ENCODE measurements at places on chromosomes 3 and 15. TPM values are rescaled to one million over a fixed set of nuclear protein-coding genes. Genes with fewer than 3 reads are reported as not detected.

Gene SLC51B
- 2.9 TPM for total RNA-seq

Gene ACTC1
- total RNA-seq = 25.0 TPM

Gene SLC12A1
- total RNA-seq = 201 TPM

Gene SLC9C1
- total RNA-seq = 1.2 TPM

Gene PLA2G4B
- 8.3 TPM for total RNA-seq

Gene ADAMTS17
- 2.2 TPM for total RNA-seq

DNA sequence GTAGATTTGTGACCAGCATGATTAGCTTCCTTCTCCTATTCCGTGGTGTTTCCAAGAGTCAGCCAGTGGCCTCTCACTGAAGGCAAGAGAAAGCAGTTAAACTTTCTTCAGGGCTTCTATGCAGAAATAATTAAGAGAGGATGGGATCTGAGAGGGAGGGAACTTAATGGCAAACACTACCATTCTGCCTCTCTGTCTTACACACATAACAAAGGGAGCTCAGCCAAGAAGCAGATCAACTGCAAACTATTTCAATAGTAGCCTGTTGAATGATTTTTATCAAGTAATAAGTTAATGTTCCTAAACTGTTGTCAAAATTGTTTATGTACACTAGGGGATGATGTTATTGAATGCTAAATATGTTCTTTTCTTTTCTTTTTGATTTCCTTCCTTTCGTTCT is 11.8 kb downstream of the OXSR1 start:
- DNase-seq = no peak
- H3K4me3 ChIP-seq = no peak overlapping the region
- H3K27me3 ChIP-seq = no peaks in the 10 kb centered on the region
- H3K36me3 ChIP-seq = no peaks in the 10 kb centered on the region

- H3K27me3 ChIP-seq = no peaks in the 10 kb centered on the region
- no peak overlapping the region for H3K27ac ChIP-seq
- DNase-seq = no peak
- H3K36me3 ChIP-seq = no peaks in the 10 kb centered on the region
- H3K4me3 ChIP-seq = no peak overlapping the region
- no peaks in the 10 kb centered on the region for H3K4me1 ChIP-seq
Measured at GRCh38 chr3:115697263-115698053, 74.1 kb downstream of the GAP43 start.

GRCh38 chr3:38614091-38614490 is 35.4 kb downstream of the SCN5A start:
- H3K27ac ChIP-seq = no peak overlapping the region
- H3K27me3 ChIP-seq = no peaks in the 10 kb centered on the region
- H3K4me1 ChIP-seq = no peaks in the 10 kb centered on the region
- no peaks in the 10 kb centered on the region for H3K36me3 ChIP-seq

- H3K27ac ChIP-seq = no peak overlapping the region
- DNase-seq = no peak
- no peaks in the 10 kb centered on the region for H3K36me3 ChIP-seq
- H3K27me3 ChIP-seq = no peaks in the 10 kb centered on the region
Measured at GRCh38 chr3:135412475-135412874, 553.1 kb upstream of the PPP2R3A start.

DNA sequence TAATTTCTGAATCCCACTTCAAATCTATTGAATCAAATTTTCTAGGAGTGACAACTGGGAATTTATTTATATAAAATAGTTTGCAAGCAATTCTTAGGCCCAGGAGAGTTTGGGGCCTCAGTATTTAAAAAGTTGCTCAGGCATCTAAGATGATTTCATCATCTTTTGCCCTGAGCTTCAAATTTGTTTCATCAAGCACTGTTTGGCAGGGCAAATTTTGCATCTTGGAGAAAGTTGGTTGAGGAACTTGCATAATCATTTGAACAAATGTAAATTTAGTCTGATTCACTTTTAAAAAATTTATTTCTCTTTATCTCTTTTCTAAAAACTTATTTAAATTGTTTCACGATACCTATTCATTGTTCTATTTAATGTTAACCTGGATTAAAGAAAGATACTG is 702.8 kb downstream of the SI start:
- no peaks in the 10 kb centered on the region for H3K27me3 ChIP-seq
- H3K27ac ChIP-seq = no peak overlapping the region
- H3K4me3 ChIP-seq = no peak overlapping the region
- no peak for DNase-seq

DNA sequence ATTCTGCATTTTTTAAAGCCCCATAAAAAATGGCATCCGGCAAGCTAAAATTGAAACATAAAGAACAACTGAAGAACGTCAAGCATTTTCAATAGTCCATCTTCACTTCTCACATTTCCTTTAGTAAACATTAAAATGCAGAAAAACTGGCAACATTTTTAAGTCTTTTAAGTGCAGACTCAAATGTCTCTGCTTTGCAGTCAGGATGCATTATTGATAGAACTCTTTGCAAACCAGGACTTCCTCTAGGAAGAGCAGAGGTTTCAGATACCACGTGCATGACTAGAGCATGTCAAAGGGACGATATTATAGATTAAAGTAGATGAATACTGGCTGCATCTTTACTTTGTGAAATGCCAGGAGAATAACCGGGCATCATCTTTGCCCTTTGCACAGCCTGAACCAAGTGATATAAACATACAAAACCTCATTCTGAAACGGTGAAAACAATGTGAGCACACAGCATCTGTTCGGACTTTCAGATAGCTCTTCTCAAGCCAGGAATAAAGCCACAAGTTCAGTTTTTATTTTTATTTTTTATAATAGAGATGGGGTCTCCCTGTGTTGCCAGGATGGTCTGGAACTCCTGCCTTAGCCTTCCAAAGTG is 65.1 kb downstream of the LDHAL6B start:
- no peaks in the 10 kb centered on the region for H3K36me3 ChIP-seq
- H3K4me1 ChIP-seq = no peaks in the 10 kb centered on the region
- H3K4me3 ChIP-seq = no peak overlapping the region

GRCh38 chr15:39706206-39706605 is 76.4 kb downstream of the FSIP1 start:
- no peaks in the 10 kb centered on the region for H3K36me3 ChIP-seq
- no peak for DNase-seq
- H3K27me3 ChIP-seq = no peaks in the 10 kb centered on the region
- no peaks in the 10 kb centered on the region for H3K4me1 ChIP-seq
- H3K4me3 ChIP-seq = no peak overlapping the region

- H3K4me1 ChIP-seq = no peaks in the 10 kb centered on the region
- H3K27ac ChIP-seq = no peak overlapping the region
- no peaks in the 10 kb centered on the region for H3K27me3 ChIP-seq
- no peak for DNase-seq
- H3K36me3 ChIP-seq = no peaks in the 10 kb centered on the region
- H3K4me3 ChIP-seq = no peak overlapping the region
Measured at GRCh38 chr15:55132672-55133071, 64.1 kb downstream of the RSL24D1 start.

DNA sequence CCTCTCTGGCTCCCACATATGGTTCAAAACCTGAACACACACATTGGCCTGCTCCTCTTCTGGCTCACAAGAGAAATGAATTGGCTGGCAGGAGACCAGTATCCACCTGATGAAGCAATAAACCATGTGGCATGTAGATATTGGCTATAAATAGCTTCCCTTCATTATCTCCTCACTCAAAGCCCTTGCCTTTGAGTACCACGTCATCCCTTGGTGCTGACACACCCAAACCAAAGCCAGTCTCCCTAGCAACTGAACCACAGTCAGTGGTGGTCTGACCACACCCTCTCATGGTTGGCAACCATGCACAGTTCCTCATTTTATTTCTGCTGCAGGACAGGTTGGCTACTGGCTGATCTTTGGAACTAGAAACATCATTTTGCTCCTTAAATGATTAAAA is 98.8 kb downstream of the ZNF621 start:
- no peak for DNase-seq
- no peaks in the 10 kb centered on the region for H3K27me3 ChIP-seq
- H3K4me3 ChIP-seq = no peak overlapping the region
- no peaks in the 10 kb centered on the region for H3K4me1 ChIP-seq
- no peak overlapping the region for H3K27ac ChIP-seq
- no peaks in the 10 kb centered on the region for H3K36me3 ChIP-seq

GRCh38 chr3:109373933-109374332 is 36.6 kb upstream of the DPPA4 start:
- no peak for DNase-seq
- H3K27me3 ChIP-seq = no peaks in the 10 kb centered on the region
- H3K36me3 ChIP-seq = no peaks in the 10 kb centered on the region
- H3K27ac ChIP-seq = no peak overlapping the region
- H3K4me3 ChIP-seq = no peak overlapping the region
- H3K4me1 ChIP-seq = no peaks in the 10 kb centered on the region

GRCh38 chr15:40340038-40340739 is 550 bp downstream of the CCDC9B start:
- DNase-seq = peak; percentile 50
- H3K4me3 ChIP-seq = peak overlapping the region; percentile 43
- H3K27ac ChIP-seq = peak overlapping the region; percentile 89
- no peaks in the 10 kb centered on the region for H3K27me3 ChIP-seq
- H3K36me3 ChIP-seq = no peaks in the 10 kb centered on the region

All from kidney (tissue), 22 donors.